ENCODE measurements at places on chromosomes 11 and 22.

- no peak for DNase-seq
These were observed 1.7 kb downstream of the SAMM50 start for GRCh38 chr22:43956805-43957463.

- DNase-seq = no peak
These were observed 16.8 kb upstream of the TMEM184B start for GRCh38 chr22:38289583-38290082.

- DNase-seq = peak; percentile 86
These were observed 16.0 kb upstream of the B4GALNT4 start for GRCh38 chr11:353179-353873.

GRCh38 chr11:6616596-6617250, 2.5 kb downstream of the TPP1 start:
- DNase-seq = no peak

DNA sequence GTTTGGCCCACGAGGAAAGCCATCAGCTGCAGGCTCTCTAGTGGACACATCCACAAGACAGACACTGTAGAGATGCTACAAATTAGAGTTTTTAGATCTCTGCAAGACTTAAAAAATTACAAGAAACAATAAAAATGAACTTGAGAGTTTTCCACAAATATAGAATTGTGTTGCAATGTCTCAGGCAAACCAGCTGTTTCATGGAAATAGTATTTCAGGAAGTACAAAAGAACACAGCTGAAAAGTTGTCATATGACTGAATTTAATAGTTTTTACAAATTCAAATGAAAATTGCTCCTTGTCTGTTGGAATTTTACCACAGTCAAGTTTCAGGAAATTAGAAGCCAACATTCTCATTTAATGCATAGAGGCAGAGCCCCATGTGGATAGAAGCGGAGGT, 184.5 kb upstream of the PITPNB start:
- no peak for DNase-seq
